Upper lobe of right lung (tissue), 1 donor: ENCODE measurements at places on chromosomes 7 and 10. TPM values are rescaled to one million over a fixed set of nuclear protein-coding genes. Genes with fewer than 3 reads are reported as not detected.

The GHRHR gene
- not detected for total RNA-seq

The C10orf53 gene
- not detected for total RNA-seq

The COBL gene
- total RNA-seq, result 29.2 TPM

The SMKR1 gene
- not detected for total RNA-seq

The PILRA gene
- 36.9 TPM for total RNA-seq

The PRLHR gene
- not detected for total RNA-seq

The PNLIPRP1 gene
- total RNA-seq, result not detected

The IDI2 gene
- not detected for total RNA-seq

The SPDYE2B gene
- total RNA-seq, result not detected

The CDK1 gene
- 3.4 TPM for total RNA-seq

The RADIL gene
- 7.3 TPM for total RNA-seq

The HYAL4 gene
- not detected for total RNA-seq

The HPSE2 gene
- total RNA-seq, result 3.4 TPM

The CHRM2 gene
- total RNA-seq, result 1.1 TPM

The NUTM2E gene
- not detected for total RNA-seq

The CDC123 gene
- total RNA-seq, result 44.3 TPM

The BMS1 gene
- total RNA-seq, result 13.0 TPM

The PSPH gene
- total RNA-seq, result 10.1 TPM

The MMRN2 gene
- 86.3 TPM for total RNA-seq

The SHH gene
- 10.1 TPM for total RNA-seq

The ADAMTS14 gene
- total RNA-seq, result 0.55 TPM

The RARRES2 gene
- total RNA-seq, result 259 TPM

The BICC1 gene
- 9.2 TPM for total RNA-seq

The C10orf105 gene
- total RNA-seq, result 0.52 TPM

The FAM25A gene
- not detected for total RNA-seq

The TMEM178B gene
- total RNA-seq, result 1.4 TPM
